ENCODE measurements at places on chromosomes 1 and 21.
A peak's percentile ranks its signal among the peaks of the same experiment; 100 is the strongest.

DNA sequence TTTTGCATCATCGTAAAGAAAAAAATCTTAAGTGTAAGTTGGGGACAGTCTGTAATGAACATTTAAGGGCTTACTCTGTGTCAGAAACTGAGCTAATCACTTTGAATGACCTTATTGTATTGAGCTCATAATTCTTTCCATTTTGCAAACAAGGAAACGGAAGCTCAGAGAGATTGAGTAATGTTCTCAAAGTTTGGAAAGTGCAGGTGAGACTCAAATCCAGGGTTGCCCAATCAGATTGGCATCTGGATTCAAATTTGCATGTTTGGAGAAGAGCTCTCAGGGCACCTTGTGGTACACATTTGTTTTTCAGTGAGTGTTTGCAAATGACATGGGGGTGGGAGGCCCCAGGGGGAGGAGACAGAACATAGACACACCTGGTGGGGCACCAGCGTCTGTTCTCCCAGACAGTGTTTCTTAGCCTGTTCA, 8.0 kb downstream of the ALPL start:
- DNase-seq, result no peak

- no peak for DNase-seq
Observed at GRCh38 chr1:30966690-30967369, 58.3 kb upstream of the SDC3 start.

DNA sequence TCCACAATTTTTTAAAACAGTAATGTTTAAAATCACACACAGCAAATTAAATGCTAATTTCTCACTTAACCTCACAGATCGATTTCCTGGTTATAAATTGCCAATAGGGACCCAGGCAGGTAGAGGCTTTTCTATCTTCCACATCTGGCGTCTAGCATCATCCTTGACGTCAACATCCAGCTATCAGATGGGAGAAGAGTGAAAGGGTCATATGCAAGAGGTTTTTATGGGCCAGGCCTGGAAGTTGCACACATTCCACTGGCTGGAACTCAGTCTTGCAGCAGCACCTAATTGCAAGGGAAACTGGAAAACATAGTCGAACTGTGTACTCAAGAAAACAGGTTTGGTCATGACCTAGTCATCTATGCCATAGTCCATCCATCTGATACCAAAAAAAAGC, 6.0 kb upstream of the EEIG2 start:
- no peak for DNase-seq

DNA sequence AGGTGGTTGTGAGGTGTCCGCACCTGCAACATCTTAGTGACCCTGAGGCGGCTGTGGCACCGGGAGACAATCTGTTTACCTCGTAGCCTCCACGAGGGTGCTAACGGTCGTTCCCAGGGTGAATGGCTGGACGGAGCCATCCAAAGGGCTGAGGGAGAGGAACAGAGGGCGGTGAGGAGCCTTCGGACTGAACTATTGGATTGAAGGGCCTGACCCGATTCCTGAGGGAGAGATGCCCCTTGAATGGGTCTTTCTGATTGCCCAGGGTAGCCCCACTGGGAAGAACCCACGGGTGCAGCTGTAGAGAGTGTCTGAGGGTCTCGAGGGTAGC, 2.3 kb downstream of the NR5A2 start:
- no peak for DNase-seq

GRCh38 chr1:246198115-246198816, 308.8 kb downstream of the SMYD3 start:
- no peak for DNase-seq

DNA sequence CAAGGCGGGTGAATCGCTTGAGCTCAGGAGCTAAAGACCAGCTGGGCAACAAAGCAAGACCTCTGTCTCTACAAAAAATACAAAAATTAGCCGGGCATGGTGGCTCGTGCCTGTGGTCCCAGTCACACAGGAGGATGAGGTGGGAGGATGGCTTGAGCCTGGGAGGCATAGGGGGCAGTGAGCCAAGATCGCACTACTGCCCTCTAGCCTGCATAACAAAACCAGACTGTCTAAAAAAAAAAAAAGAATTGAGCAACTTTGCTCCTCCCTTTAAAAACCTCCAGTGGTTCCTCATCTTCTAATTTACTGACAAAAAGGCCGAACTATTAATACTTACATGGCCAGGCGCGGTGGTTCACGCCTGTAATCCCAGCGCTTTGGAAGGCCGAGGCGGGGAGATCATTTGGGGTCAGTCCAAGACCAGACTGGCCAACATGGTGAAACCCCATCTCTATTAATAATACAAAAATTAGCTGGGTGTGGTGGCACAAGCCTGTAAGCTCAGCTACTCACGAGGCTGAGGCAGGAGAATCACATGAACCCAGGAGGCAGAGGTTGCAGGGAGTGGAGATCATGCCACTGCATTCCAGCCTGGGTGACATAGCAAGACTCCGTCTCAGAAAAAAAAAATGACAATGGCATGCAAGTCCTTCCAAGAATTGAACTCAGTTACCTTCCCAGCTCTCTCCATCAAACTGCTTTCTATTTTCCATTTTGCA, 4.4 kb downstream of the ACBD3 start:
- DNase-seq, result no peak

GRCh38 chr1:244460197-244460596, 876 bp upstream of the CATSPERE start:
- no peak for DNase-seq

- no peak for DNase-seq
Observed at GRCh38 chr1:208183977-208184911, 59.9 kb downstream of the PLXNA2 start.

GRCh38 chr1:82160036-82160435, 359.3 kb downstream of the ADGRL2 start:
- no peak for DNase-seq

- DNase-seq, result no peak
Observed at GRCh38 chr1:168288311-168289052, 7.8 kb downstream of the TBX19 start.

GRCh38 chr1:161094481-161094880, 3.7 kb upstream of the KLHDC9 start:
- no peak for DNase-seq

GRCh38 chr1:7207875-7208646, 422.8 kb downstream of the CAMTA1 start:
- peak; percentile 38 for DNase-seq

GRCh38 chr1:55232448-55233144, 17.4 kb upstream of the USP24 start:
- no peak for DNase-seq

- no peak for DNase-seq
Observed at GRCh38 chr1:50333595-50333974, 89.7 kb downstream of the DMRTA2 start.
